Renal cortical epithelial cell (primary cell): ENCODE measurements at places on chromosomes 2 and 18. TPM values are rescaled to one million over a fixed set of nuclear protein-coding genes. Genes with fewer than 3 reads are reported as not detected.

- no peak for DNase-seq
Observed at GRCh38 chr2:105470979-105471378, 72.1 kb upstream of the FHL2 start.

- no peak for DNase-seq
Observed at GRCh38 chr18:48079885-48080284, 149.4 kb upstream of the SMAD2 start.

DNA sequence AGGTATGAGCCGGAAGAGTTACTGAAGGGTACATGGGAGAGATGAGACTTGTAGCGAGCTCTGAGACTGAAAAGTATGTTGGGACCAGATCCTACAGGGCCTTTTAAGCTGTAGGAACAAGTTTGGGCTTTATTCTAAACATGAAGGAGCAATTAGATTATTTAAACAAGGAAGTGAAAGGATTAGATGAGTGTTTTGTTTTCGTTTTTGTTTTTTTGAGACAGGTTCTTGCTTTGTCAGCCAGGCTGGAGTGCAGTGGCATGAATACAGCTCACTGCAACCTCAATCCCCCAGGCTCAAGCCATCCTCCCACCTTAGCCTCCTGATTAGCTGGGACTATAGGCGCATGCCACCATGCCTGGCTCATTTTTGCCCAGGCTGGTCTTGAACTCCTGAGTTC, 110.7 kb downstream of the C1D start:
- DNase-seq: no peak

DNA sequence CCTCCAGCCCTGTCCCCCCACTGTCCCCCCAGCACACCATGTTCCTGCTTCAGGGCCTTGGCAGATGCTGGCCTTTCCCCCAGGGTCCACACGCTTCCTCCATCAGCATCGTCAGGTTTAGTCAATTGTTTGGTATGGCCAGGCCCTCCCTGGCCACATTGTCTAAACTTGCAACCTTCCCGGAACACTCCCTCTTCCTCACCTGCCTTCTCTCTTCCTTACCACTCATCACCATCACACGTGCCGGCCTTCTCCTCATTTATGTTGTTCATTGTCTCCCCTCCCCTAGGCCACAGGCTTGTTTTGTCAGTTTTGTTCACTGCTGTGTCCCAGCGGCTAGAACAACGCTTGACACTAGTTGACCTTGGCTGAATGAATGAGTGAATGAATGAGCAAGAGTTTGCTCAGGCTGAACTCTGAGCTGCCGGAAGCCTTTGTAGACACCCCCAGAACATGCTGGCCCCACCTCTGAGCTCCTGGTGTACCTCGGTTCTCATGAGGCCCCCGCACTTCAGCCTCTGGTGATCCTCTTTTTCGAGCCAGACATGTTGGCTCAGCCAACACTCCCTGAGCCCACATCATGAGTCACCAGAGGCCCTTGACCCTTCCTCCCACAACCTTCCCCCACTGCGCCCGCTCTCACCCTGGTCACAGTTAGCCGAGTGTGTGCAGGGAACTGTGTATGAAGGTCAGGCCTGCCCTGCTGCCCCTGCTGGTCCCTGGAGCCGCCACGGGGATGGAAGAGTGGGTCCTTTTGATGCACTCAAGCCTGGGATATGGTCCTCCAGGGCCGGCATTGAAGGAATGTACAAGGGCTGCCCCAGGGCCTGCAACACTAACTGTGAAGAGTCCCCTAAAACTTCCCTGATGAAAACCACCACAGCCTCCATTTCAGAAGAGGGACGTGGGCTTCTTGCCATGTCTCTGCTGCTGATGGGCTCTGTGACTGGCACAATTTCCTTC, 57.5 kb downstream of the HS1BP3 start:
- peak; percentile 96 for DNase-seq

DNA sequence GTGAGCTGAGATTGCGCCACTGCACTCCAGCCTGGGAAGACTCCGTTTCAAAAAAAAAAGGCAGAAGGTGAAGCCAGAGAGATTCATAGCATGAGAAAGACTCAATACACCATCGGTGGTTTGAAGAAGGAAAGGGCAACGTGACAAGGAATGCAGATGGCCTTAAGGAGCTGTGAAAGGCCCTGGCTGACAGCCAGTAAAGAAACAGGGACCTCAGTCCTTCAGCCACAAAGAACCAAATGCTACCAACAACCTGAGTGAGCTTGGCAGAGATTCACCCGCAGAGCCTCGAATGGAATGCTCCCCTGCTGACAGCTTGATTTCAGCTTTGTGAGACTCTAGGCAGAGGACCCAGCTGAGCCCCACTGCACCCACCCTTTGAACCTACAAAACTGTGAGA, 154.9 kb upstream of the NDUFV2 start:
- DNase-seq: no peak

DNA sequence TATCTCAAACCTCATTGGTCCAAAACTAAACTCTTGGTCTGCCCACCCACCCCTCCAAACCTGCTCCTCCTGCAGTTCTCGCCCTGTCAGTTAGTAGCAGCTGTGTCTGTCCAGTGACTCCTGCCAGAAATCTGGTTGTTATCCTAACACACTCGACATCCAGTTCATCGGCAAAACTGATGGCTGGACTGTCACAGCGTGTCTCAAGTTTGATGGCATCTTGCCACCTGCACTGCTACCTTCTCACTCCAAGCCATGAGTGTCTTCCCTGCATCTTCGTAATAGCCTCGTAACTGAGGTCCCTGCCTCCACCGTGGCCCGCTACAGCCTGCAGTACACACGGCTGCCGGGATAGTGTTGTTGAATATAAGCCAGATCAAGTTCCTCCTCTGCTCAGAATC, 470.1 kb upstream of the RAB12 start:
- no peak for DNase-seq

- no peak for DNase-seq
Observed at GRCh38 chr2:197152451-197153228, 157.9 kb downstream of the ANKRD44 start.

DNA sequence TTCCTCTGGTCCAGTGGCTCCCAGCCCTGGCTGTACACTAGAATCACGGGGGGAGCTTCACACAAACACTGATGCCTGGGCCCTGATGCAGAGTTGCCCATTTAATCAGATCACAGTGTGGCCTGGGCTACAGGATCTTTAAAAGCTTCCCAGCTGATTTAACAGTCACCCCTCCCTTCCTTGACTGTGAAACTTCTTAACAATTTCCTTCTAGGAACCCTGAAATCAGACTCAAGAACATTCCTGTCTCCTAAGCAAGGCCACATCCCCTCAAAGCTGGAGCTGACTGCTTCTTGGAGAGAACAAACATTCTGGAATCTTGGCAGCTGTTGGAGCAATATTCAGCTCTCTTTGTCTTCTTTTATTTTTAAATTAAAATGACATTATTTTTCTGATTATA, 88.7 kb downstream of the ADD2 start:
- no peak for DNase-seq

- peak; percentile 64 for DNase-seq
Observed at GRCh38 chr18:23353459-23353858, 99.6 kb upstream of the RIOK3 start.

DNA sequence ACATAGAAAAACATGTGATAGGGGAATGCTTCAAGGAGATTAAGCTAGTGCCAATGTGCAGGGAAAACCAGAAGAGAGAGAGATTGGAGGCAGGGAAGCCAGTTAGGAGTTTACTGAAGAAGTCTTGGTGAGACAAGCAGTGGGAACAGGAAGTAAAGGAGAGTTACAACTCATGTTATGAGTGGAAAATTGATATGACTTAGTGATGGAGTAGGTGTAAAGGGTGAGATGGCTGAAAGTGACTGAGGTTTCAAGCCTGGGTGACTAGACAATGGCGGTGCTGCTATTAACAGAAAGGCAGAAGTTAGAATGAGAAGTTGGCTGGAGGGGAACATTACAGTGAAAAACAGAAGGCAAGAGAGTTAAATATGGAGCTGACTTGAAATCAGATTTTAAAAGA, 16.5 kb downstream of the DOK1 start:
- no peak for DNase-seq

- no peak for DNase-seq
Observed at GRCh38 chr2:226979004-226979403, 143.2 kb downstream of the RHBDD1 start.

DNA sequence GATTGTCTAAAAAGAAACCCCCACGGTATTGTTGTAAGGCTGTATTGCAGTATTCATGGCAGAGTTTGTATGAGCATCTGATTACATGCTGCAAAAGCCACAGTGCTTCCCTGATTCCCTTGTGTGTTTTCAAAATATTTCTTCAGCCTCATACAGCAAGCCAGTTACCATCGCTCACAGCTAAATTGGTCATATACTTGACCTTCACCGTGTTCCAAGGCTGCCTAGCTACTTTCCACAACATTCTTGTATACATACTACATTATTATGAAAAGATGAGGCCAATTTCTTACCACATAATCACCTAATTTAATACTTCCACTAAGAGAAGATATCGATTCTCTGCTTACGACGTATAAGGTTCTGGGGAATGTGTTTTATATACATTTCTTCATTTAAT, 576.3 kb upstream of the CNTNAP5 start:
- DNase-seq: no peak

DNA sequence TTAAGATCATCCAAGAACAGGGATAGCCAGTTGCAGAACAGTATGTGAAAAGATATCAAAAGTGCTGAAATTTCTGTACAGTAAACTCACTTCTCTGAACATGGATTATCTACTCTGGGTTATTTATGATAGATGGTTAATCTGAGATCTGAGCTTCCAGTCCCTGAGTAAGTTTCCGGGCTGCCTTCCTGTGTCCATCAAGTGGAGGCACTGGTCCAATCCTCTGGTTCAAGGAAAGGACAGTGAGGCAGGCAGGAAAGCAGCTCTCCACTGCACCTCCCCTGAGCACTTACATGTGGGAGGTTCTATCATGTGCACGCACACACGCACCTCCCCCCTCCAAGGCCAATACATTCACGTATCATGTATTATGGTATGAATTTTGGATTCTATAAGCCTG, 32.5 kb downstream of the GPR45 start:
- DNase-seq: no peak

DNA sequence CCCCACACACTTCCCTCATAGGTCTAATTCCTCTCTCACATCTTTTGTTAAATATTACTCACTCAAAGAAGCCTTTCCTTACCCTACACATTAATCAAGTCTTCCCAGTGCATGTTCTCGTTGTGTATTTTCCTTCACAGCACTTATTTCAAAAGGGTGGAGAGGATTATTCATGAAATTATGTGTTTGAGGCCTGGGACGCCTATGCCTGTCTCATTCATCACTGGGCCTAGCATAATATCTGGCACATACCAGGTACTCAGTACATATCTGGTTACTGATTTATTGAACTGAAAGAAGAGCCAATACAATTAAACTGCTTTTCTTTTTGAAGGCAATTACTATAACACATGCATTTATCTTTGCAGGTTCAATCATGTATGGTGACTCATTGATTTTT, 15.1 kb upstream of the MALL start:
- DNase-seq: no peak

DNA sequence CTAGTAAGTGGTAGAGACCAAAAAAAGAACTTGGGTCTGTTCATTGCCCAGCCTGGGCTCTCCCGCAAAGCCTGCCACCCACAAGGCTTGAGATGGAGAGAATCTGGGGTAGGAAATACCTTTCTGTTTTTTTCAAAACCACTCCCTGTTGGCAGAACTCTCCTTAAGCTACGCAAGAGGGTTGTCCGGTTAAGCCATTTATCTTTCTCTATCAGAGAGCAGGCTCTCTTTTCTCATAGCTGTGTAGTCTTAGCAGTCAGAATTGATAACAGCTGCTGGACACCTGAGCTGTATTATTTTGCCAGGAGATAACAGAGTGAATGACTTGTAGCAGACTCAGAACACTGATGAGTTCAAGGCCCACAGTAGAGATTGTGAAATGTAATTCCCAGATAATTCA, 1088.1 kb downstream of the TSN start:
- peak; percentile 41 for DNase-seq

DNA sequence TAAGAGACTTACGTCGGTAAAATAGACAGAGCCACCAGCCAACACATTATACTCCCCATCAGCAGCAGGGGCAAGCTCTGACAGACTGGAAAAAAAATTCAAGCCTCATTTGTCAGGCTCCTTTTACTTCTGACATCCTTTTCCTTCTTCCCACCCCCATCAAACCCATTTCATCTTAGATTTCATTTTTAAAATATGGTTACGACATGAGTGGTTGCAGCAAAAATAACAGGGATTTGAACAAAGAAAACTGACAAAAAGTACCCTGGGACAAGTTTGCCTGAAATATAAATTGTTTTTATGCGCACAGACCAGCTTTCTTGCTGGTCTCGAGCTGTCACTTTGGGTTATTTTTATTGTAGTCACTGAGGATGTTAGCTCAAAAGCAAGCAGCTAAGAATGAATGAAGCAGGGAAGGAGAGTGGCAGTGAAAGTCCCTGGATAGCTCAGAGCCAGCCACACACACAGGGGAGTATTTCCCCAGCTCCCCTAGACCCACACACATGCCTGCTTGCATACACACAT, 30.7 kb upstream of the LINC00305 start:
- no peak for DNase-seq

ATP9B gene
- 24.1 and 39.7 TPM in 2 replicates for total RNA-seq

CYTIP gene
- 0.94 TPM in 1 of 2 replicates, not detected in the other for total RNA-seq

REG3A gene
- not detected in 2 replicates for total RNA-seq

CCDC68 gene
- total RNA-seq: 3.8 and 5.5 TPM in 2 replicates

EVX2 gene
- not detected in 2 replicates for total RNA-seq

DYSF gene
- 10.2 and 20.1 TPM in 2 replicates for total RNA-seq

UGT1A1 gene
- 1.2 and 6.2 TPM in 2 replicates for total RNA-seq
